Frontal cortex (tissue), 4 donors: ENCODE measurements at places on chromosomes 1 and 21.

DNA sequence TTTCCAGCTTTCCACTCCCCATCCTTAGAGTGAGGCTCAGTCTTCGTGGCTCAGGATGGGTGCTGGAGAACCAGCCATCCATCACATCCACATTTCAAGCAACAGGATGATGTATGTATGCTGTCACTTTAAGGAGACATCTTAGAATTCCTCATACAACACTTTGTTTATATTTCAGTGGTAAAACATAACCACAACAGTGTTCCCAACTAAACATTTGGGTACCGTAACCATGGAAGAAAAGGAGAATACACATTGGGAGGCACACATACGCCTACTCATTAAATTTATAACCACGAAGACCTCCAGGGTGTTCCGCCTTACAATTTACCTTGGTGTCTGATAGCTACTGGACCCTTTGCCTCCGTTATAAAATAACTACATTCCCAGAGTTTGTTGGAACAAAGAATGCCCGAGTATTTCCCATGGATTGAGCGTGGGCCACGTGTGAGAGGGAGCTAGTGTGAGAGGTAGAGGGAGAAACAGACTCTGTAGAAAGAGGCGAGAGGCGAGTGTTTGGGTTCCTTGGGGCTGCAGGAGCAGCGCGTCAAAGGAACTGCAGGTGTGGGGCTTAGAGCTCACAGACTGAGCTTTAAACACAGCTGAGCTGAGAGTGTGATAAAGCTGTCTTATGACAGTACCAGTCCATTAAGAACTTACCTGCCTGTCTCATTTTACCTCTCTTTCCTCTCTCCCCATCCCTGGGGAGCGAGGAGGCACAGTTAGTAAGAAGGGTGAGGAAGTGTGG, 111.5 kb upstream of the USP24 start:
- no peak for DNase-seq

DNA sequence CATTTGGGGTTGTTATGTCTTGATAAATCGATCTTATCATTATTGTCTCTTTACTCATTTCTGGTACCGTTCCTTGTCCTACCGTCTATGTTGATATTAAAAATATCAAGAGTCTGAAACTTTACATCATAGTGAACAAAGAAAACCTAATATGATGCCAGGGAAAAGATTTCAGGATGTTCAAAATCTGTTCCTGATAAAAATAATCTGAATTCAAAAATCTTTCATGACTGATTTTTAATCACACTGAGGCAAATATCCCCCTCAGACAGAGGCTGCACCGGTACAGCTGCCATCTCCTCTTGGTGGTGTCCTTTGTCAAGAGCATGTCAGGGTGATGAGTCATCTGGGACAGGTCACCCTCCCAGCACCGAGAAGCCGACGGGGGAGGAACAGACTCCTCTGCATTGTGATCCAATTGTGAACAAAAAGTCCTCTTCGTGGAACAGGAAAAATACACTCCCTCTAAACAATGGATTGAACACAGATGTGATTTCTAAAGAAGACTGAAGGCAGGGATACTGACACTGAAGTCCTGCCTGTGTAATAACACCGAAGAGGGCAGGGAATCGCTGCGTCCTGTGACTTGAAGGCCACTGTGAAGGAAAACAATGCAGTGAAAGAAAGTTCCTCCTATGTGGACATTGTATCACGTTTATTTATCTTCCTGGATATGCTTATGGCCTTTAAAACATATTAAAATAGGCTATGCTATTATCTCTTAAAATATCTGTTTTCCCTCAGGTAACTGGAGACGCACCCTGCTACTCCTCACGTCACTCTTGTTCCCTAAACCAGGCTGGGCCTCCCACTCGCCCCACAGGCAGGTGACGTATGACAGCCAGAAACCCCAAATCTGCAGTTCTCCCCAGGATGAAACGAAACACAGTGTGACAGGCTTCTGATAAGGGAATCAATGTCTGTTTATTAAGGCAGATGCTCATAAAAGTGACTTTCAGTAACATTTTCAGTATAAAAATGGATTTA, 4.3 kb upstream of the SPATC1L start:
- peak; percentile 59 for DNase-seq

- no peak for DNase-seq
These were observed 71.2 kb upstream of the RUNX3 start for GRCh38 chr1:25001125-25001915.

DNA sequence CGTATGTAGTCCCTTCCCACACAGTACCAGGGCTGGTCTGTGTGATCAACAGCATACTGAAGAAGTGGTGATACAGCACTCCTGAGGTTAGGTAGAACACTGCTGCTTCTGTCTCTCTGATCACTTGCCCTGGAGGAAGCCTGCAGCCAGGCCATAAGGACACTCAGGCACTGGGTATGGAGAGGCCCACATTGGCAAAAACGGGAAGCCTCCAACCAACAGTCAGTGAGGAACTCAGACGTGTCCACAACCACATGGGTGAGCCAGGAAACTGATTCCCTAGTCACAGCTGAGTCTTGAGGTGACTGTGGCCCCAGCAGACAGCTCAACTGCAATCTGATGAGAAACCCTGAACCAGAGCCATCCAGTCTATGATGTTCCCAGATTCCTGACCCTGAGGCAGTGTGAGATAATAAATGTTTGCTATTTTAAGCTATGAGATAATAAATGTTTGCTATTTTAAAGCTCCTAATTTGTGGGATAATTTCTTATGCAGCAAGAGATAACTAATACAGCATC, 62.5 kb downstream of the COQ8A start:
- no peak for DNase-seq

GRCh38 chr1:8883491-8883890, 5.0 kb upstream of the ENO1 start:
- DNase-seq, result no peak

GRCh38 chr1:207004931-207005830, 27.4 kb downstream of the C1orf116 start:
- no peak for DNase-seq

DNA sequence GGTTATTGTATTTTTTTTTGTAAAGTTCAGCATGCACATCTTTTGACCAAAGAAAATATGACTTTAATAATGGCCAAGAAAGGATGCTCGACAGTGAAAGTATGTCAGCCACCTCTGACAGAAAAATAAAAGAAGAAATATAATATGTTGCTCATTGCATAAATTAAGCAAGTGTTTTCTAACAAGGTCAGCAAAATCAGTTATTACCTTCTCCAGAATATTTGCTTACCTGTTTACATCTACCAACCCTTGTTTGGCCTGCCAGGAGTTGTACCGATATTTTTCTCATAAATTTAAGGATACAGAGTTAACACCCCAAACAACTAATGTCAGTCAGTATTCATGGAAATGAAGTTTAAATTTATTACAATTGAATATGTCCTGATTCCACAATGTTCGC, 685.4 kb downstream of the PLA2G4A start:
- no peak for DNase-seq

DNA sequence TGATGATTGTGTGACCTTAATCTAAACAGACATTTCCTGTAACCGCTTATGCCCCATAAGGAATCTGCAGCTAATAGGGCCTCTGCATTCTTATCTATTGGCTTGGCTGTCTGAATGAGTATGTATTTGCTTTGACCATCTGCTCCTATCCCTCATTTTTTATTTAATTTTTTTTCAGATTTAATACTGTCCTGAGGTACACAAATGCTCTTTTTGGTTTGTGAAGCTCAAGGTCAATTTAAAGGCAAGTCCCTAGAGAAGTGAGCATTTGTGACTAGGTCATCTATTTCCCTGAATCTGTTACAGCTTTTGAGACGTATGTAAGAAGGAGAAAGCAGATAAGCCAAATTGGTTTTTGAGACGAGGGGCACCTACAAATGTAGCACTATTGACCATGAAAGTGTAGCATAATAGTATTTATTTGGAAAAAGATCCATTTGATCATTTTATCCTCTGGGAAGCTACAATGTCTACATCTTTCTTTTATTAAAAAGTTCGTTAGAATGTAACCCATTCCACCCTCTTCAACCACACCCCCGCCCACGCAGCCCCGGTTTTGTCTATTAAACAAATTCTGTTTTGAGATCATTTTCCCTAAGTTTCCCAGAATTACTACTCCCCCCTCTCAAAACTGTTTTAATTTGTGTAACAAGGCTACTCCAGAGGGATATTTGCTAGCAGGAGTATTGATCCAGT, 69.2 kb upstream of the HSPA13 start:
- DNase-seq, result no peak

DNA sequence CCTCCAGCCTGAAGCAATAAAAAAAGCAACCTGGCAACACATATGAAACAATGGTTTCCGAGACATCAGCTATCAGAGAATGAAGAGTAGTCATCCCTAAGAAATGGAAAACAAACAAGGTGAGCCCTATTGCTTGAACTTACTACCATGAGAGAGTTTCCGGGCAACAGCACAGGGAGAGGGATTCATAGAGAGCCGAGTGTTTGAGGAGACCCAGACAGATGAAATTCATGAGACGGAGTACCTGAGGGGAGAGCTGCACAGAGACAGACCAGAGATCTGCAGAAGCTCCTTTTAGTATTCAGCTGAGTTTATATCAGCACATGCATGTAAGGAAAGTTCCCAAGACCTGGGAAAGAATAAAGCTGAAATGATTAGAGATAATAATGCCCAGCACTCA, 19.8 kb downstream of the CRB1 start:
- DNase-seq, result no peak

DNA sequence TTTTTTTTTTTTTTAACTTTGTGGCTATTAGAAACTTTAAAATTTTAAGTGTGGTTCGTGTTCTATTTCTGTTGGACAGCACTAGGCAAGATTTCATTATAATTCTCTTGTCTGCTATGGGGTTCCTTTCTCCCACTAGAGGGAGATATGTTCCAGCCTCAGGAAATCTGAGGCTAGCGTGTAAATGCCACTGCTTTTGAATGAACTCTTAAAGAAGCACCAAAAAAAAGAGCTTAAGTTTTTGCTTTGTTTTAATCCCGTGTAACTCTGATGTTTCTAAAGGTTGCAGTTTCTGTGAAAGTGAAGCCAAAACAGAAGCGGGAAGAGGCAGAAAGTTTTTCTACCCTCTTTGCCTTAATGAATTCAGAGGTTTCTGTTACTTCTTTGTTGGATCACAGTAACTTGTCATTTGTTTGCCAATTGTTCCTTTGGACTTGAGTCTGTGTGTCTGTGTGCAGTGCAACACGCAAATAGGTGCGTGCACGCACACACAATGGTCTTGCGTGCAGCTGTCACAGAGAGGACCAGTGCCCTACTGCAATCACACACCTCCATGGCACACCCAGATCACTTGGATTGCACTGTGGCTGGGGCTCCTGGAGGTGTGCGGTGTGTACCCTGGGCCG, 32.3 kb downstream of the HHAT start:
- peak; percentile 22 for DNase-seq

DNA sequence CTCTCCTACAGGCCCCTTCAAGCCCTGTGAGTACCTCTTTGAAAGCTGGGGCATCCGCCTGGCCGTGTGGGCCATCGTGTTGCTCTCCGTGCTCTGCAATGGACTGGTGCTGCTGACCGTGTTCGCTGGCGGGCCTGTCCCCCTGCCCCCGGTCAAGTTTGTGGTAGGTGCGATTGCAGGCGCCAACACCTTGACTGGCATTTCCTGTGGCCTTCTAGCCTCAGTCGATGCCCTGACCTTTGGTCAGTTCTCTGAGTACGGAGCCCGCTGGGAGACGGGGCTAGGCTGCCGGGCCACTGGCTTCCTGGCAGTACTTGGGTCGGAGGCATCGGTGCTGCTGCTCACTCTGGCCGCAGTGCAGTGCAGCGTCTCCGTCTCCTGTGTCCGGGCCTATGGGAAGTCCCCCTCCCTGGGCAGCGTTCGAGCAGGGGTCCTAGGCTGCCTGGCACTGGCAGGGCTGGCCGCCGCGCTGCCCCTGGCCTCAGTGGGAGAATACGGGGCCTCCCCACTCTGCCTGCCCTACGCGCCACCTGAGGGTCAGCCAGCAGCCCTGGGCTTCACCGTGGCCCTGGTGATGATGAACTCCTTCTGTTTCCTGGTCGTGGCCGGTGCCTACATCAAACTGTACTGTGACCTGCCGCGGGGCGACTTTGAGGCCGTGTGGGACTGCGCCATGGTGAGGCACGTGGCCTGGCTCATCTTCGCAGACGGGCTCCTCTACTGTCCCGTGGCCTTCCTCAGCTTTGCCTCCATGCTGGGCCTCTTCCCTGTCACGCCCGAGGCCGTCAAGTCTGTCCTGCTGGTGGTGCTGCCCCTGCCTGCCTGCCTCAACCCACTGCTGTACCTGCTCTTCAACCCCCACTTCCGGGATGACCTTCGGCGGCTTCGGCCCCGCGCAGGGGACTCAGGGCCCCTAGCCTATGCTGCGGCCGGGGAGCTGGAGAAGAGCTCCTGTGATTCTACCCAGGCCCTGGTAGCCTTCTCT, 23.5 kb downstream of the UBE2T start:
- no peak for DNase-seq

DNA sequence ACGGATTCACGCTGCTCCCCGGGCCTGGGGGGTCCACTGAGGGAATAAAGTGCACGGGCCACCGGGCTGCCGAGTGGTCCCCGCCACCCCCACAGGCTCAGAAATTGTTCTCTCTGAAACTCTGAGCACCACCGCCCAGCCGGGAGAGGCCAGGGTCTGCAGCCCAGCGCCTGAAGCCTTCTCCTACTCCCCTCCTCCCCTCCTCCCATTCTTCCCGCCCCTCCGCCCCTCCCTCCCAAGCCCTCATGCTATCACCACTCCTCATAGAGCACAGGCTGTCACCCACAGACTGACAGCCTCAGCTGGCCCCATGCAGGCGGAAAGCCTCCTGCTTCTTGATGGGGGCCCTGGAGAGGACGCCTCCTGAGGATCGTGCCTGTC, 707 bp upstream of the GPR153 start:
- no peak for DNase-seq

DNA sequence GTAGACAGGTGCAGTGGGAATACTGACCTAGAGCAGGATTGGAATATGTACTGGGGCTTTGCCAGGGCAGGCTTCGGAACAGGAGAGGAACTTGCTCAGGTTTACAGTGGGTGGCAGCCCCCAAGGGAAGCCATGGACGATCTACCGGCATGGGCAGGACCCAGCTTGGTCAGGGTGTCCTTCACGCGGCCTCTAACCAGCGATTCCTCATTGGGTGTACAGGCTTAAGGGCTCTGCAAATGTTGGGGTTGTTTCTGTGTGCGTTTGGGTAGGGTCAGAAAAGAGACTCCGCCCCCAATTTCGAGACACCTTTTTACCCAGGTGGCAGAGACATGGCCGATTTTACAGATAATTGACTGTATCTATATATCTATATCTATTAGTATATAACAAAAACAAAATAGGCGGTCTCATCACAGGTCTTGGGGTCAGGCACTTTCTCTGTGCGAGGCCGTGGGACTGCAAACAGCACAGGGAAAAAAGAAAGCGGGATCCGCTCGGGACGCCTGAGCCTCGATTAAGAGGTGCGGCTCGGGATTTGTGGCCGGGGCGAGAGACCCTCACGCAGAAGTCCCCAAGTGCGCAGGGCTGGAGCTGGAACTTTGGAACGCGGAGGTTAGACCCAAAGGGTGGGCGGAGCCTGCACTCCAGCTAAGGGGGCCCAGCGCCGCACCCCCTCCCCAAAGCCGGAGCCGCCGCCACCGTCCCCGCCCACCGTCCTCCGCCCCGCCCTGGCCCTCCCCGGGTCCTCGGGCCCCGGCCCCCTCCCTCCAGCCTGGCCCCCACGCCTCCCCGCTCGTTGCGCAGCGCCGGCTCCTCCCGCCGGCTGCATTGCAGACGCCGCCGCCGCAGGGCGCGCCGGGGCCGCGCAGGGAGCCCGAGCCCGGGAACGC, 67.5 kb upstream of the VAMP3 start:
- peak; percentile 65 for DNase-seq

- no peak for DNase-seq
These were observed 91.3 kb downstream of the CATSPERE start for GRCh38 chr1:244552336-244552735.

GRCh38 chr1:191065771-191066170, 588.1 kb upstream of the BRINP3 start:
- DNase-seq, result no peak
